ENCODE measurements at places on chromosomes 7 and 10.

GRCh38 chr10:6208799-6209235, 6.1 kb downstream of the PFKFB3 start:
- no peak for DNase-seq

GRCh38 chr10:48253970-48254657, 20.4 kb downstream of the FRMPD2 start:
- DNase-seq: no peak

DNA sequence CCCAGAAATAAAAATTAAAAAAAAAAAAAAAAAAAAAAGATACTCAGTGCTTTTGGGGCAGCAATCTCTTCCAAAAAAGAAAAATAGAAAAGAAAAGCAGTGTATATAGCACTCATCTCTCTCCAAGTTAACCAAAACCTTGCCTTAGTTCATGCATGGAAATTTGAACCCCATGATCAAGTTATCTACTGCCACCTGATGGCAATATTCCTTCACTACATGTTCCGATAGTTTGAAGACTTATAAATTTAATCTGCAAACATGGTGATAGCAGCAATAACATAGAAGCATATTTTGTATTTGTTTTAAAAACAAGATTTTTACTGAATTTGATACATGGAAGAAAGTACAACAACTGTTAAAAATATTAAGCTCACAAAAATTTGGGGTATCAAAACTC, 48.6 kb upstream of the SLIT1 start:
- no peak for DNase-seq

GRCh38 chr10:52951824-52952223, 179.2 kb upstream of the MBL2 start:
- DNase-seq: no peak

GRCh38 chr7:24722386-24723177, 34.7 kb downstream of the GSDME start:
- DNase-seq: no peak

DNA sequence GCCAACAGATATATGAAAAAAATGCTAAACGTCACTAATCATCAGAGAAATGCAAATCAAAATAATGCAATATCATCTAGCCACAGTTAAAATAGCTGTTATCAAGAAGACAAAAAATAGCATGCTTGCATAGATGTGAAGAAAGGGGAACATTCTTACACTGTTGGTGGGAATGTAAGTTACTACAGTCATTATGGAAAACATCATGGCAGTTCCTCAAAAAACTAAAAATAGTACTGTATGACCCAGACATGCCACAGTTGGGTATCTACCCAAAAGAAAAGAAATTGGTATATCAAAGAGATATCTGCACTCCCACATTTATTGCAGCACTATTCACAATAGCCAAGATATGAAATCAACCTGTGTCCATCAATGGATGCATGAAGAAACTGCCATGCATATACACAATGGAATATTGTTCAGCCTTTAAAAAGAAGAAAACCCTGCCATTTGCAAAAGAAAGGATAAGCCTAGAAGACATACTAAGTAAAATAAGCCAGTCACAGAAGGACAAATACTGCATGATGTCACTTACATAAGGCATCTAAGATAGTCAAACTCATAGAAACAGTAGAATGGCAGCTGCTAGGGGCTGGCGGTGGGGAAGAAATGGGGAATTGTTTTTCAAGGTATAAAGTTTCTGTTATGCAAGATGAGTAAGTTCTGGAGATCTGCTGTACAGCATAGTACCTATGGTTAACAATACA, 107.0 kb downstream of the PTPN20 start:
- no peak for DNase-seq

- no peak for DNase-seq
These were observed 22.1 kb downstream of the GNA12 start for GRCh38 chr7:2821842-2822507.

DNA sequence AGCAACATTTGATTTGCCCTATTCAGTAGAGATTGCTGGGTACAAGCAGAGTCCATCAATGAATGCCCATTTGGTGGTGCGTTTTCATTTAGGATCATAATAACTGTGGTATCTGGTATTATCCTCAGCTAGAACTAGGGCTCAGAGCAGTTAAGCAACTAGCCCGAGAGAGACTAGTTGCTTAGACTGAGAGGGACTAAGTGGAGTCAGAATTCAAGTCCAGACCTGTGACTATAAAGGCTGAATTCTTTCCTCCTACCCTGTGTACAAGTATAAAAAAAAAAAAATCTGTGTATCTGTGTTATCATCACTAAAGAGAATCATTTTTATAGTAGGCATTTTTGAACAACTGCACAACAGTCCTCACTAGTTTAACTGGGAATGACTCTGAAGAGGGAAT, 45.3 kb upstream of the DKK1 start:
- DNase-seq: no peak

DNA sequence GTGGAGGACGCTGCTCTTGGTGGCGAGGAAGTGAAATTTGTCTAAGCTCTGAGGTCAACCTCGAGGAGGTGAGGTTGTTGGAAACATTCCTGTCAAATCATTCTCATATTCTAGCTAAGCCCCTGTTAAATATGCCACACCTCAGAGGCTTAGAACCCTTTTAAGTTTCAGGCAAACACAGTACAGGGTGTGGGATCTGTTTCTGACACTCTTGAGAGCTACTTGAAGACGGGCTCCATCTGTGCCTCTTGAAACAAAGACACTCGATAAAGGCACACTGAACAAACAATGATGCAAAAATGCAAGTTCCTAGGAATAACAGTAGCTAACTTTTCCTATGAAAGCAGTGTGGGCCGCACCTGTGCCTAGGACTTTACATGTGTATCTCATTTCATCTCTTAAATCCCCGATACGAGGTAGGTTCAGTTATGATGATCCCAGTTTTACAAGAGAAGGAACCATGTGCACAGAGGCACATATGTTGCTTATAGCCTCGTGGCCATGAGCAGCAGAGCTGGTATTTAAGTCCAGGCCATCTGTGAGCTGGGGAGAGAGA, 299.2 kb downstream of the CCDC3 start:
- no peak for DNase-seq

DNA sequence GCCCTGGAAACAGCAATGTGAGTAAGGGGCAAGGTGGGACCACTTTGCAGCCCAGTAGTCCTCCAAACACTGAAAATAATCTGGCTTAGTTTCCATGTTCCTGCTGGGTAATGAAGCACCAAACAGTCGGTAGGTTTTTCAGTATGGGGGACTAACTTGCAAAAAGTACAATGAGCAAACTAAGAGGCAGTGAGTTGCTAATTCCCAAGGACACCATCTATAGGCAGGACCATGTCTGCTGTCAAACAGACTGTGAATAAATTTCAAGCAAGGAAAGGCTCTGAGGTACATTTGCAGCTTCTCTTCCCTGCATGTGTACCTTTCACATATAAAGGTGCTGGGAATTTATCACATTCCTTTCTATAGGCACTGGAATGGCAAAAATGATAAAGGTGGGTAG, 327.7 kb downstream of the GPR158 start:
- DNase-seq: no peak

DNA sequence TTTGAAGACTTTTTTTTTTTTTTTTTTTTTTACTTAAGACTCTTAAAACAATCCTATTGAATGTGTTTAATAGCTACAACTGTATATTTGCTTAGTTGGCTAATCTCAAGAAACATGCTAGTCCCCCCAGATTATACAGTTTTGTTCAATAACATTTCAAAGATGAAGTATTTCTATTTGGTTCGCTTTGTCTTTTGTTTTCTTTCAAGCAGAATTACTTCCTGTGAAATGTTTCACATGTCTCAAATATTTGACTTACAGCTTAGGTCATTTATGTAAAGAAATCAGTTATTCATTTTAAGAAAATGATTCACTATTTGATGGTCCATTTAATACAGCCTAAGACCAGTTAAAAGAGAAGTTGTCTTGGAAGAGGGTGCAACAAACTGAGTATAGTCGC, 12.8 kb upstream of the LAMB1 start:
- DNase-seq: no peak

- no peak for DNase-seq
These were observed 3.4 kb downstream of the H2BK1 start for GRCh38 chr7:151206914-151207313.

Data from activated CD8-positive, alpha-beta memory T cell treated with anti-CD3 and anti-CD28 coated beads, Interleukin-2, amount 50 U/mL, for 4 hours (primary cell).